ENCODE measurements at places on chromosomes 13 and 19. TPM values are rescaled to one million over a fixed set of nuclear protein-coding genes. Genes with fewer than 3 reads are reported as not detected.
A peak's percentile ranks its signal among the peaks of the same experiment; 100 is the strongest.

DNA sequence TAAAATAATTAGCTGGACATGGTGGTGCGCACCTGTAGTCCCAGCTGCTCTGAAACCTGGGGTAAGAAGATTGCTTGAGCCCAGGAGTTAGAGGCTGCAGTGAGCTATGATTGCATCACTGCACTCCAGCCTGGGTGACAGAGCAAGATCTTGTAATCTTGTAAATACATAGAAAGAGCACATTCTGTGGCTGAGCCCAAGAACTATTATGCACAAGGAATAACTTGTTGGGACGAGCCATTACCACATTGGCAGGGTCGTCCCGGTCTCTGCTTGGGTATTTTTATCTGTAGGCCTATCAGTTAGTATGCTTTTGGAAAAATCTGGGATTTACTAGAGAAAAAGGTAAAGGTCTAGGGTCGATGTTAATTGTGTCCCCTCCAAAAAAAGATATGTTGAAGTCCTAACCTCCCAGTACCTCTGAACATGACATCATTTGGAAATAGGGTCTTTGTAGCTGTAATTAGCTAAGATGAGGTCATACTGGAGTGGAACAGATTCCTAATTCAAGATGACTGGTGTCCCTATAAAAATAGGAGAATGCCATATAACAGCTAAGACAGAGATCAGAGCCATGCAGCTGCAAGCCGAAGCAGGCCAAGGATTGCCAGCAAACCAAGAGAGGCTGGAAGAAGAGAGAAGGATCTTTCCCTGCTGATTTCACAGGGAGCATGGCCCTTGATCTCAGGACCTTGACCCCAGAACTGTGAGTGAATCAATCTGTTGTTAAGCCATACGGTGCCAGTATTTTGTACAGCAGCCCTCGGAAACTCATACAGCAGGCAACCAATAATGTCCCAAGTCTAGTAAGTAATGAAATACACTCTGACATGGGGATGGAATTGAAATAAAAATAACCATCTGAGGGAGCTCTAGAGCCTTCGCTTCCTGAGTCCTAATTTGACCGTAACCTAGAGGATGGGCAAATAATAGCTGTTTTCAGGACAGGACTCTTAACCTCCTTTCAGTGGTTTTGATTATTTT, 77.0 kb downstream of the TM9SF2 start:
- DNase-seq: peak; percentile 17

GRCh38 chr13:113739527-113740285, 19.3 kb upstream of the TMEM255B start:
- DNase-seq: no peak

DNA sequence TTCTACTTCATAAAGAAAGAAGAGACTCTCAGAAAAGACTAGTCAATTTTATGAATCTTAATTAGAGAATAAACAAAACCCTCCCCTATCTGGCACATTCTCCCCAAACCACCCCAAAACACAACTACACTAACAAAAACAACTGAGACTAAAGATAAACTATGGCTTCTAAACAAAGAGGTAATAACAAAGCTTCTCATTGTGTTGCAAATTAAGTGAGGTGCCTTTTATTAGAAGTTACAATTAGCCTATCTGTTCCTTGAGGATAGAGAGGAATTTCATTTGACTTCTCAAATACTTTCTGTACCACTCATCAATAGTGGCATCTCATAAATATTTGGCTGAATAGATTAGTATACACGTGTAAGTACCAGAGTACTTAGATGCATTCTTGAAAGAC, 1196.2 kb downstream of the PCDH9 start:
- DNase-seq: no peak

The SIGLEC8 gene
- not detected for total RNA-seq

DNA sequence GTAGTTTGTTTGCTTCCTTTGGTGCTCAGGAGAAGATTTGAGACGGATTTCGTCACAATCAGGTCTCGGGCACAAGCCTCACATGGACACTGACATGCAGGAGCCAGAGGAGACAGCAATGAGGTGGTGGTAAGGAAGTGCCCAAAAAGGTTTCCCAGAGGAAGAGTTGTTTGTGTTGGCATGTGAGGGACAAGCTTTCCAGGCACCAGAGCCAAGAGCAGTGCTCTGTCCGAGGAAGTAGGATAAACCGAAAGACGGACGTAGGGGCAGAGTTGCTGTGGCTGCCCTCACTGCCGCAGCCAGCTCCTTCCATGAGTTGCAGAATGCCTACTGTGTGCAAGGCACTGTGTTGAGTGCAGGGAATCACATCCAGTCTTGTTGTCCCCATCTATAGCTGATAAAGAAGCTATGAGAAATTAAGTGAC, 27.7 kb downstream of the SAE1 start:
- DNase-seq: no peak

DNA sequence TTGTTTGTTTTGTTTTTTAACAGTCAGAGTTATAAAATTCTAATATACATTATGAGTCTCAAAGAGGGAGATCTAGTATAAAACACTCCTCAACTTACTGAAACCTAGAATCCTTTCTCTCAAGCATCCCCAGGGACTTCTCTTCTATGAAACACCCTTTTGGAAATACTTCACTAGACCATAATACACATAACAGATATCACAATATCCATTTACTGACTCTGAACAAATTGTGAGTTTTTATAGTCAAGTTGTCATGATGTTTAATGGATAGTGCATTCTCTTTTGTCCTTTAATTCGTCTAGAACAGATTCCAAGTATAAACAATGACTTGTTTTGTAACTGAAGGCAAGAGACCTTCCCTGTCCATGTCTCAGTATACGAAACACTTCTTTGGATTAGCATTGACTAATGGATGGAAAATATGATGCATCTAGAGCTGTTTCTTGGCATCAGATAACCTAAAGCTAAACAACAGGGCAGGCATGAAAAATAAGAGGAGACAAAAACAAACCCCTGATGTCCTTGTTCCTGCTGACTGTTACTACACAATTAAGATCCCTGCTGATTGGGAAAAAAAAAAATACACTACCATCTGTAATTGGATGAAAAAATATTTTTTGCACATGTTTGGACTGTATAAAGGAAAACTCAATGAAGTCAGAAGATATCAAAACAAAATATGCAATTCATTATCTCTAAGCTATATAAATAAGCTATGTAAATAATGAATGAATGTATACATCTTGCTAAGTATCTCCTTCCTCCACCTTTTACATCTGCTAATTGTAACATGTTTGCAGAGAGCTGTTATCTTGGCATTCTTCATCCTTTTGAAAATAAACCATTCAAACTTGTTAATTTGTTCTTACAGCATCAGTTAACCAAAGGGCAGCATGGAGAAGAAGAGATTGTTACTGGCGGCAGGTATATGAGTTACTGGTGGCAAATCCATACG, 214.2 kb downstream of the LACC1 start:
- no peak for DNase-seq

DNA sequence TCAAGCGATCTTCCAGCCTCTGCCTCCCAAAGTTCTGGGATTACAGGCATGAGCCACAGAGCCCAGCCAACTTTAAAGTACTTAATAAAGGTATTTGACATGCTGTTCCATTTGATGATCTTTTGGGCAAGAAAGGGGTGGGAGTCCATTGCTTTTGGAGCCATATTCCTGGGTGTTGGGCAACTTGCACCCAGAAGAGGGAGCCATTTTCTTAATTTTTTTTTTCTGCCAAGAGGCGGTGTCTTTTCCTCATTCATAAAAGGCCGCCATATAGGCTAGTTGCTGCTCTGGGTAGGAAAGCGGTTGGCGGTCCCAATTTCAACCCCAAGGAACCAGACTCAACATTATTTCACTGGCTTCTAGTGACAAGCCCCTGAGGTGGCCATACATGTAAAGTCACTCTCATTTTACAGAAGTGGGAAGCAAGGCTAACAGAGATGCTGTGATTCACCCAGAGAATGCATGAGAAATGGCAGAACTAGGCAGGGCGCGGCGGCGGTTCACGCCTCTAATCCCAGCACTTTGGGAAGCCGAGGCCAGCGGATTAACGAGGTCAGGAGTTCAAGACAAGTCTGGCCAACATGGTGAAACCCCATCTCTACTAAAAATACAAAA, 139.6 kb downstream of the CACNA1A start:
- peak; percentile 24 for DNase-seq

The KIR3DL1 gene
- total RNA-seq: not detected

Measured in LHCN-M2 (cell line).